ENCODE measurements at places on chromosomes 6 and 20. TPM values are rescaled to one million over a fixed set of nuclear protein-coding genes. Genes with fewer than 3 reads are reported as not detected.

Gene NKX2-2
- total RNA-seq = not detected

Gene C20orf144
- 0.08 TPM for total RNA-seq

Gene SLC24A3
- not detected for total RNA-seq

Gene CPNE5
- total RNA-seq = 0.16 TPM

Gene KCNQ5
- total RNA-seq = 1.5 TPM

Gene KCNS1
- total RNA-seq = not detected

Gene HAO1
- not detected for total RNA-seq

Gene NT5DC1
- 29.3 TPM for total RNA-seq

Gene PTPRT
- total RNA-seq = not detected

Gene SMLR1
- not detected for total RNA-seq

Gene COL11A2
- 0.93 TPM for total RNA-seq

Gene HLA-DMA
- total RNA-seq = 3.3 TPM

Gene HLA-DQA1
- total RNA-seq = not detected

Gene CGA
- 0.24 TPM for total RNA-seq

Gene LZTS3
- 4.7 TPM for total RNA-seq

Gene CRISP2
- total RNA-seq = not detected

Gene XKR7
- 0.01 TPM for total RNA-seq

Gene TBXT
- not detected for total RNA-seq

Gene AFG1L
- 1.6 TPM for total RNA-seq

Gene RSPH3
- 4.4 TPM for total RNA-seq

Gene ARMH2
- not detected for total RNA-seq

Gene ULBP1
- total RNA-seq = 0.77 TPM

Gene PTPRA
- 37.9 TPM for total RNA-seq

Gene RAB5IF
- total RNA-seq = 189 TPM

Gene NRSN1
- not detected for total RNA-seq

Gene OR2J3
- total RNA-seq = not detected

Gene CDKN1A
- 309 TPM for total RNA-seq

Gene POU5F1
- total RNA-seq = 10.8 TPM

Gene OR2W1
- total RNA-seq = not detected
